Activated CD8-positive, alpha-beta memory T cell treated with anti-CD3 and anti-CD28 coated beads for 24 hours (primary cell): ENCODE measurements at places on chromosomes 13 and 19.

DNA sequence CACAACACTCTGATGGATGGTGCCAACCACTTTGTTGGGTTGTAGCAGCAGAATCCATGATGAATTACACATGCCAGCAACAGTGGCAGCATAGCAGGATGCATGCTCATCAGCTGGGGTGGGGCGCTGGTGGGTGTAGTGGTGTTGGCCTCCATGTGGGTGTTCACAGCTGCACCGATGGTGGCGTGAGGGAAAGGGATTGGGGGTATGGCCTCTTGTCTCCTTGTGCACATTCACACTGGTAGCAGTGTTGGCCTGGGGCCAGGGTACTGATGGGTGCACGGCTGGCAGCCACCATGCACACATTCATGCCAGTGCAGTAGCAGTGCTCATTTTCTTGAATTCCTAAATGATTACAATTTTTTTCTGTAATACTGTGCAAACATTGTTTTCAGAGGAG is 2748.8 kb upstream of the PCDH20 start:
- DNase-seq: no peak

- DNase-seq: no peak
These were observed 235.9 kb downstream of the NHLRC3 start for GRCh38 chr13:39273953-39274738.

DNA sequence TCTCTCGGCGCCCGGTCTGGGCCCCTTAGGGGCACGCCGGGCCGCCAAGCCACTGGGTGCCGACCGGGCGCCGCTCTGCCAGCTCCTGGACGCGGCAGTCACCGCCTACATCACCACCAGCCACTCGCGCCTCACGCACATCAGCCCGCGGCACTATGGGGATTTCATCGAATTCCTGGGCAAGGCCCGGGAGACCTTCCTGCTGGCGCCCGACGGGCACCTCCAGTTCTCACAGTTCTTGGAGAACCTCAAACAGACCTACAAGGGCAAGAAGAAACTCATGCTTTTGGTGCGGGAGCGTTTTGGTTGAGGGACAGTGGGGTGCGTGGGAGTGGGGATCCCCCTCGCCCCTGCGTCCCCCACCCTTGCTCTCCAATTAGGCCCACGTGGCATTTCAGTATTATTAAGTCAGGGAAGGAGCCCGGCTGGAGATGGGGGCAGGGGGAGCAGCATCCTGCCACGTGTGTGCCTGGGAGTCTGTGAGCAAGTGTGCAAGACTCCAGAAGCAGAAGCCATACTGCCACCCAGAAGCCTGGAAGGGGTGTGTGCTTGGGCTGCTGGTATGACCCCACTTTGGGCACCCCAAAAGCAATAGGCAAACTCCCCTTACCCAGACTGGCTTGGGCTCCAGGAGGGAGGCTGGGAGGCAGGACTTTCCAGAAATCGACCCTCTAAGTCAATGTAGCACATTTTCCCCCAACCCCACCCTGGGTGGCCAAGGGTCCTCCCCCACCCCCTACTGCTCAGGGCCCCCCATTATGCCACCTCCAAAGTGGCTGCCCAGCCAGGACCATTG is 35.7 kb downstream of the ZSWIM4 start:
- DNase-seq: no peak

DNA sequence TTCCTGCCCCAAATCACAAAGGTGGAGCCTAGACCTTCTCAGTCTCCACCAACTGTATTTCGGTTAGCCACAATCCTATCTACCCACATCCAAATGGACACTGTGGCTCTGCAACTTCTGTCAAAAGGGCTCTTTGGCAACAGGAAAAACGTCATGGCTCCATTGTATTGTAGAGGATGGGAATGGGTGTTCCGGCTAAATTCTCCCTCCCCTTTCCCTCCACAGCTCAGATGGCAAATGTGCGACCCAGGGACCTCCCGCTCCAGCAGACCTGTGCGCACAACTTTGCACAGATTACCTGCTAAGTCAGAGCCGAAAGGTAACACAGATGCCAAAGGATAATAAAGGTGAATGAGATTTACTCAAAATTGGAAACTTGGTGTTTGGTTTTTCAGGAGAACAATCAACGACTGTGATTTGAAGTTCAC is 968 bp upstream of the KL start:
- no peak for DNase-seq

- DNase-seq: no peak
These were observed 46.2 kb upstream of the SOX21 start for GRCh38 chr13:94758436-94758960.

DNA sequence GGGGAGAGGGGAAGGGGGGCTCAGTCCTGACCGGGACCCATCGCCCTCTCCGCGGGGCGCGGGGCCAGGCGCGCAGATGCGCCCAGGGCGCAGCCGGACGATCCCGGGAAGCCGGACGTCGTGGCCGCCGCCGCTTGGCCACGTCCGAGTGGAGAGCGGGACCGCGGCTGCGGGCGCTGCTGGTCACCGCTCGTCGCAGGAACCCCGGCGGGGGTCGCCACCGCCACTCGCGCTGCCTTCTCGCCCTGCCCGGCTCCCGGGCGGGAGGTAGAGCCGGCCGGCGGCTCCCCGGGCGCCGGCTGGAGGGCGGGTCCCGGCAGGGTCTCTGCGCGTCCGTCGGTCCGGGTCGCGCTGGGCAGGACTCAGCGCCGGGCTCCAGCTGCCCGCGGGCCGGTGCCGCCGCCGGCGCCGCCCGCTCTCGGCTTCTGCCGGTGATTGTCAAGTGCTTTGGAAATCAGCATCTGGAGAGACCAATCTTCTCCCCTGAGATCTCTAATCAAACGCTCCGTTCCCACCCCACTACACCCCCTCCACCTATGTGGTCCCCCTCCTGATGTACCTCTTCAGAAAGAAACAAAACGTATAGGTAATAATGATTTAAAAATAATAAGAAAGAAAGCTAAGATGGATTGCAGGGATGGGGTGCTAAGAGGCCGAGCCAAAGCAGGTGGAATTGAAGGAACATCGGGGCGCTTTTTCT is 464.4 kb downstream of the ITGBL1 start:
- no peak for DNase-seq

- DNase-seq: peak; percentile 81
These were observed 31.5 kb upstream of the HIF3A start for GRCh38 chr19:46265217-46265828.

DNA sequence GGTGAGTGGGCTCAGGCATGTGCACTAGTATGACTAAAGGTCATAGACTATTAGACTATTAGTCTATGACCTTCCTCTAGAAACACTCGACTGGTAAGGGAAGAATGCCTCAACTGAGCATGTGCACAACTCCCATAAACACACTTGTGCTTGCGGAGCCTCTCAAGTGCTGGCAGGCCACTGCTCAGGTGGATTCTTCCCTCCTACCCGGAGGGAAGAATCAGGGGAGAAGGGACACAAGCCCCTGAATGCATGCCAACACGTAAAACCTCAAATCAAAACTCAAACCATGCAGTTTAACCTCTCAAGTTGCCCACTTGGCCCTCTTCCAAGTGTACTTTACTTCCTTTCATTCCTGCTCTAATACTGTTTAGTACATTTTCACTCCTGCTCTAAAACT is 287.6 kb upstream of the SGCG start:
- no peak for DNase-seq

GRCh38 chr19:13748169-13748828 is 16.0 kb upstream of the MRI1 start:
- DNase-seq: no peak
